ENCODE measurements at places on chromosomes 3 and 15.

GRCh38 chr3:117263745-117264144 lies 554.2 kb downstream of the TUSC7 start:
- no peak for DNase-seq

DNA sequence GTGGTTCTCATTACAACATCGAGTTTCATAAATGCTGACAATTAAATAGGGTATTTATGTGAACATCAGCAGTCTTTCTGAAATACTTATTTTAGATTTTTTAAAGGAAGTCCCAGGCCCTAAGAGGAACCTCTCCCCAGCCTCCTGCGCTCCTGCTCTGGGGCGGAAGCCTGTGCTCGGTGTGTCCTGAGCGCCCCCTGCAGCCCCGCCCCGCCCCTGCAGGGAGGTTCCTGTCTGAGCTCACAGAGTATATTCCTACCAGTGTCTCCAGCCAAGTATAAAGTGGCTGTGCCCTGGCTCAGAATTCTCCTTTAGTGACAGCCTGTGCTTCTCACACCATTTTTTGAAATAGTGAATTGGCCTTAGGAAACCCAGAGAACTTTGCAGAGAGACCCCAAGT lies 567.9 kb downstream of the GOLGA6L6 start:
- DNase-seq, result no peak

DNA sequence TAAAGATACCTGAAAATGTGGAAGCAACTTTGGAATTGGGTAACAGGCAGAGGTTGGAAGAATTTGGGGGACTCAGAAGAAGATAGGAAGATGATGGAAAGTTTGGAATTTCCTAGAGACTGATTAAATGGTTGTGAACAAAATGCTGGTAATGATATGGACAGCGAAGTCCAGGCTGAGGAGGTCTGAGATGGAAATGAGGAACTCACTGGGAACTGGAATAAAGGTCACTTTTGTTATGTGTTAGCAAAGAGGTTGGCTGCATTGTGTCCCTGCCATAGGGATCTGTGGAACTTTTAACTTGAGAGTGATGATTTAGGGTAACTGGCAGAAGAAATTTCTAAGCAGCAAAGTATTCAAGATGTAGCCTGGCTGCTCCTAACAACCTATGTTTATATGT lies 13.0 kb downstream of the MITF start:
- DNase-seq, result no peak

- DNase-seq, result no peak
Observed at GRCh38 chr3:39147711-39148434, 5.5 kb downstream of the CSRNP1 start.

GRCh38 chr3:43185983-43186314 lies 80.1 kb upstream of the POMGNT2 start:
- no peak for DNase-seq

GRCh38 chr3:114974387-114974786 lies 172.7 kb downstream of the ZBTB20 start:
- DNase-seq, result no peak

- DNase-seq, result no peak
Observed at GRCh38 chr15:101000271-101000681, 81.1 kb downstream of the LRRK1 start.

GRCh38 chr3:129836381-129837064 lies 57.0 kb downstream of the TMCC1 start:
- DNase-seq, result no peak

- DNase-seq, result no peak
Observed at GRCh38 chr15:64112904-64113303, 17.1 kb downstream of the SNX1 start.

DNA sequence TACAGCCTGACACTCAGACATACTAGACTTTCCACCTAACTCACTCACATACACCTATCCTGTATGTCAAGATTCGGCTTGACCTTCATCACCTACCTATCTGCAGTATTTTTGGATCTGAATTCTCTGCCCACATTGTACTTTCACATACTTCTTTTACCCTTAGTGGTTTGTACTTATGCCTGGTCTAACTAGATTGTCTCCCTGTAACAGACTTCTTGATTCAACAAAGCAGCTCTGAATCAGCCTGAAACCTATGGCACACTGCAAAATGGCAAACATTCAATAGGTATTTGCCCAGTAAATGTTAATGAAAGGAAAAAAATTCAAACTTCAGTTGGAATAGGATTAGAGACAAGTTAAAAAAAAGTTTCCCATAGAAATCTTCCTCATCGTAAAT lies 106.5 kb downstream of the UBE3A start:
- no peak for DNase-seq

- DNase-seq, result no peak
Observed at GRCh38 chr15:65369212-65369547, 8.6 kb downstream of the IGDCC3 start.

DNA sequence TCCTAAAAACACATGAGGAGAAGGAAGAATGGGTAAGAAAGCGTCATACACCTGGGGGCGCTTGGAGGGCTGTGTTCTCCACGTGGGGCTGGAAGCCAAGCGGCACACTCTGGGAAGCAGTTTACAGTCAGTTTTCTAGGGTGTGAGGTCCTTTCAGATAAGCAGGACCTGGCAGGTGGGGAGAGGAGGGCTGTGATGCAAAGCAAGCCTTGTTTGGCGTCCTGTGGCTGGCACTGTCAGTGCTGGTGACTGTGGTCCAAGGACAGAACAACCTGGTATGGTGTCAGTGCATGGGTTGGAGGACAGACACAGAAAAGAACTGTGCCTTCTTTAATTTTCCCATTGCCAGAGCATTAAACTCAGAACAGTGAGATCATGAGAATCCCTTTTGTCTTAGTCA lies 260.7 kb upstream of the NR2E3 start:
- DNase-seq, result no peak

All from stimulated activated CD8-positive, alpha-beta memory T cell treated with anti-CD3 and anti-CD28 coated beads, Interleukin-12 subunit alpha, Interleukin-12 subunit beta, amount 100 ng/mL, for 4 hours (primary cell).